ENCODE measurements at places on chromosomes 2 and 18. TPM values are rescaled to one million over a fixed set of nuclear protein-coding genes. Genes with fewer than 3 reads are reported as not detected.

GRCh38 chr2:180647221-180647620 is 333.2 kb upstream of the UBE2E3 start:
- no peak overlapping the region for H3K27ac ChIP-seq
- no peak for DNase-seq
- H3K4me1 ChIP-seq = no peaks in the 10 kb centered on the region
- H3K36me3 ChIP-seq = no peaks in the 10 kb centered on the region
- H3K27me3 ChIP-seq = no peaks in the 10 kb centered on the region
- H3K4me3 ChIP-seq = no peak overlapping the region

GRCh38 chr18:44765456-44765855 is 84.8 kb downstream of the SETBP1 start:
- DNase-seq = no peak
- H3K27ac ChIP-seq = no peak overlapping the region

- no peaks in the 10 kb centered on the region for H3K36me3 ChIP-seq
- no peaks in the 10 kb centered on the region for H3K4me1 ChIP-seq
- DNase-seq = no peak
- no peaks in the 10 kb centered on the region for H3K27me3 ChIP-seq
- H3K4me3 ChIP-seq = no peak overlapping the region
These were observed 71.2 kb upstream of the DOCK10 start for GRCh38 chr2:225113371-225114015.

GRCh38 chr2:219864154-219864553 is 236.7 kb downstream of the SLC4A3 start:
- DNase-seq = no peak
- no peak overlapping the region for H3K4me3 ChIP-seq
- H3K27ac ChIP-seq = no peak overlapping the region

DNA sequence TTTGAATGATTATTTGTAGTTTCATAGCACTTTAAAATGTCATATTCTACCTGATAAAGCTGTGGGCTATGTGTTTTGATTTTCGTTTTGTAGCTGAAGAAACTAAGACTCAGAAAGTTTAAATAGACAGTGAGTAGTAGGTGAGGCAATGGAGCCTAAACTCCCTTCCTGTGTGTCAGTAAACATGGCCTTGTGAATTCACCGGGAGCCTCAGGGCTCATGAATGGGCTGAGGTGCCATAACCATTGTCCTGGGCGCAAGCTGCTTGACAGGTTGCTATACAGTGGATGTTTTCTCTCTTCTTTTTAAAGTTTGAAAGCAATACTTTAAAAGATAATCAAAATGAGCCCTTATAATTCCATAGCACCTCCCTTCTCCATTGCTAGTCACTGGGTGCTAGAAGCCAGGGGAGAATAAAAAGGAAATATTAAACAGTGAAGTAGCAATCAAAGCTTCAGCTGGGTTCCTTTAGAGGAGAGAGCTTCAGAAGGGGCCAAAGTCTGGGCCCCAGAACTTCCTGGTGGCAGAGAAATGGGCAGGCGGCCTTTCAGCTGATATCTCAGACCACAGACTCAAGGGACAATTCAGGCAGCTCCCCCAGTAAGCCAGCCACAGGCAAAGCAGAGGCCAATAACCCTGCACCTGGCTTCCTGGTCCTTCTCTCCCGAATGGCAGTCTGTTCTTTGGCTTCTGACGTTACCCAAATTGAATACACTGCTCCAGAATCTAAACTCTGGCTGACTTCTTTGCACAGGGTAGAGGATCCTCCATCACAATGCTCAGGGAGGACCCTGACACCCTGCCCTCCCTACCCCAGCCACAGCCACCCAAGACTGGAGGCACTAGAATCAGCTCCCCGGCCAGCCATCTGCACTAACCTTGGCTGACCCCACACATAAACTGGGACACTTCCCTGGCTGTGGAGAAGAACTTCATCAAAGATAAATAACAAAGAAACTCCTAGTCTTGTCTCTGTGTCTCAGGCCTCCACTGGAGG is 51.8 kb upstream of the NPAS2 start:
- H3K4me3 ChIP-seq = no peak overlapping the region
- H3K27me3 ChIP-seq = no peaks in the 10 kb centered on the region
- H3K4me1 ChIP-seq = no peaks in the 10 kb centered on the region

GRCh38 chr2:201347138-201347537 is 10.0 kb downstream of the FLACC1 start:
- no peak overlapping the region for H3K27ac ChIP-seq
- H3K4me1 ChIP-seq = no peaks in the 10 kb centered on the region
- DNase-seq = no peak
- no peak overlapping the region for H3K4me3 ChIP-seq
- no peaks in the 10 kb centered on the region for H3K27me3 ChIP-seq
- peaks cover 6% of the 10 kb centered on the region for H3K36me3 ChIP-seq

DNA sequence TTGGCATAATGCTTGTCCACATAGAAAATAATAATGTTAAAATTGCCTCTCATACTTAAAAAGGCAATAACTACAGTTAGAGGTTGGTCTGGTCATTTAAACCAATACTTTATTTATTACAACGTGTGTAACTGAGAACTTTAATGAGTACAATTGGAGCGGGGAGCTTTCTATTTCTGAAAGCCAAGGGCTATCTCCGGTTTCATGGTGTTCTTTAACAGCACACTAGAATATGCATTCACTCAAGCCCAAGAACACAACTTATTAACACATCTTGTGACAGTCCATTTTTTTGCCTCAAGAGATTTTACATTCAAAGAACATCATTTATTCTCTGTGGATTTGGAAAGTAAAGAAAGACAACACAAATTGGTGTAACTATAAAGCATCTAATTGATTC is 131.8 kb downstream of the KCNH7 start:
- no peaks in the 10 kb centered on the region for H3K36me3 ChIP-seq
- no peaks in the 10 kb centered on the region for H3K27me3 ChIP-seq
- no peak overlapping the region for H3K27ac ChIP-seq
- no peaks in the 10 kb centered on the region for H3K4me1 ChIP-seq

The ATP8B1 gene
- not detected for total RNA-seq
